Activated CD8-positive, alpha-beta memory T cell treated with anti-CD3 and anti-CD28 coated beads for 1 hour (primary cell): ENCODE measurements at places on chromosomes 1 and 21.

DNA sequence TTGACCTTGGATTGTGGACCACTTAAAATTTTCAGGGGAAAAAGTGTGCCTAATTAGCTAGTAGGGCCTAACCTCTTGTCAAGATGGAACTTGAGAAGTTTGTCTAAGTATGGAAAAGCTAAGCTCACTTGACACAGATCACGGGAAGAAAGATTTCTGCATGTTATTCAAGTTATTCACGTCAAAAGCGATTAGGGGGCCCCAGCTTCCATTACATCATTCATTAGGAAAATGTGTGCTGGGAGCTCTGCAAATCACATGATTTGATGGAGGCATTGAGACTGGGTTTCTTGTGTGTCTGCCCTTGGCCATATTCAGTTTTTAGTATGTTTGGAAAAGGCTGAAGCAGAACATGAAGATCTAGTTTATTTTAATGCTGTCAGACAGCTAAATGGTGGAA, 15.5 kb upstream of the POGZ start:
- DNase-seq: no peak

DNA sequence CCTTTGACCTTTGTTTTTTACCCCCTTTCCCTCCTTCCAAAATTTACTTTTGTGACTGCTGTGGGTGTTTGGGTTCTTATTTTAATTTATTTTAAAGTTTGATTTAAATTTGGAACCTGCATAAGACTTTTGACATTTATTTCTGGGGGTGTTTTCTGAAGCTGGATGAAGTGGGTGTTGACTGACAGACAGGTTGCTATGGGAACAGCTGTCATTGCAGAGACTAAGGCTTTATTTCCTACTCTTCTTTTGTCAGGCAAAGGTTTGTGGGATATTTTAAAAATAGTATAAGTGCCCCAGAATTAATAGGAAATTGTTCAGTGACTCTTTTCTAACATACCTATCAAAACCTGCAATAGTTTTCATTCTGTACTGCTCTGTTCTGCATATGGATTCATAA, 290.8 kb upstream of the ESRRG start:
- DNase-seq: no peak

DNA sequence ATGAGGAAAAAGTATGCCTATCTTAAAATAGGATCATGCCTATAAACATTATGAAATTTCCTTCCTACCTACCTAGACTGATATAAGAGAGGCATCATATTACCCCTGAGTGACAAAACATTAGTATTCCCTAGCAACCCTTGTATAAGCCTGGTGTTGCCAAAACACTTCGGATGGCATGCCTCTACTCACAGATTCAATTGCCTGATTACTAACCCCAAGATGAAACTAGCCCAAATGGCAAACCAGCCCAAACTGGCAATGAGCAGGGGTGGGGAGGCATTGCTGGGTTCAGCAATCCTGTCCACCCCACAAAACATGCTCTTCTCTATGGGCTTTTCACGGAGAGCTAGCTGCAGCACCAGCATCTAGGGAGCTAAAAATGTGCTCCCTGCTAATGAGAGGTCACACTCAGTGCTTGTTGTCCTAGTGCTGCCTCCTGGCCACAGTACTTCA, 13.9 kb downstream of the PALMD start:
- DNase-seq: no peak

GRCh38 chr1:214422137-214422671, 129.2 kb downstream of the PTPN14 start:
- no peak for DNase-seq

GRCh38 chr1:183604815-183605214, 14.6 kb upstream of the NCF2 start:
- no peak for DNase-seq

GRCh38 chr1:25917996-25918395, 11.8 kb upstream of the STMN1 start:
- DNase-seq: no peak

- DNase-seq: no peak
Observed at GRCh38 chr1:210344706-210345105, 16.0 kb downstream of the HHAT start.

DNA sequence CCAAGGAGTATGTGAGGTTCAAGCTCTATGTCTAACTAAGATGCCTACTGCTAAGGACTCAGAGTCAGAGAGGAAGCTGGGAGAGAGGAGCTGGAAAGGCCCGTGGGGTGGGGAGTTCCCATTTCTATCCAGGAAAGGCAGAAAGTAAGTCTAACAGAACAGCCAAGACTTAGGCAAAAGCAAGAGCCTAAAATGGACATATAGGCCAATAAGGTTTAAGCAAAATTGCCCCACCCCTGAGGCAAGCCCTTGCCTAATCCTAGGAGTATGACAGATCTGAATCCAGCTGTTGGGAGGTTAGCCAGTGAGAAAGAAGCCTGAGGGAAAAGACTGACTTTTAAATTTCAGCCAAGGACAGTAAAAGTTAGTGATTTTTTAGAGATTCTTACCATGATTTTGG, 1.6 kb upstream of the KLHDC9 start:
- DNase-seq: no peak

- DNase-seq: no peak
Observed at GRCh38 chr1:227372726-227373130, 54.4 kb upstream of the CDC42BPA start.

DNA sequence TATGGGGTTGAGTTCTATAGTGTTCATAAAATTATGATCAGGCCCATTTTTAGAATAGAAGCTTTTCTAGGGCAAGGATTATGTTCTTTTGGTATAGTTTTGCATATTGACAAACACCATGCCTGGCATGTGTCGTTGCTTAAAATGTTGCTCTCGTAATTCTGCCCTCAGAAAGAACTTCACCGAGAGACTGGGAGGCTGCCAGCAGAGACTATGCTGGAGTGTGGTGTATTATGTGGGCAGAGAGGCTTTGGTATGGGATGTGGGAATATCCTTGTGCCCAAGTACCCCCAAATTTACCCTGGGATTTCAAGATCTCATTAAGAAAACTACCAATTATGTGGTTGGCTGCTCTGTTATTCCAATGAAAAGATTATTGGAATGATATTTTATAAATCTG, 27.9 kb downstream of the PGM1 start:
- DNase-seq: no peak

GRCh38 chr1:78089010-78089409, 43.2 kb downstream of the GIPC2 start:
- no peak for DNase-seq

- no peak for DNase-seq
Observed at GRCh38 chr21:41010101-41010435, 157.9 kb upstream of the BACE2 start.

DNA sequence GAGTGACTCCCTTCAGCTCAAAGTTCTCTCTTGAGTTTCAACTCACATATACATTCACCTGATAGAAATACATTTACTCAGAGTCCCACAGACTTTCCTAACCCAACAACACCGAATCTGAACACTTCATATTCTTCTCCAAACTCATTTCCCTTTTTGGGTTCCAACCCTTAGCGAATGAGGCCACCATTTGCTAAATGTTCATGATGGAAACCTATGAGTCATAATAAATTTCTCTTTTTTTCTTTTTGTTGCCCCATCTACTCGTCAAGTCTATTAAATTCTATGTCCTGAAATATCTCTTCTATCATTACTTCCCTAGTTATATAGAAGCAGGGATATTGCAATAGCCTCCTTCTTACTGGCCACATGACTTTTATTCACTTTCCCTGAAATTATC, 100.1 kb downstream of the HLX start:
- DNase-seq: no peak
